ENCODE measurements at places on chromosomes 6 and 20.

DNA sequence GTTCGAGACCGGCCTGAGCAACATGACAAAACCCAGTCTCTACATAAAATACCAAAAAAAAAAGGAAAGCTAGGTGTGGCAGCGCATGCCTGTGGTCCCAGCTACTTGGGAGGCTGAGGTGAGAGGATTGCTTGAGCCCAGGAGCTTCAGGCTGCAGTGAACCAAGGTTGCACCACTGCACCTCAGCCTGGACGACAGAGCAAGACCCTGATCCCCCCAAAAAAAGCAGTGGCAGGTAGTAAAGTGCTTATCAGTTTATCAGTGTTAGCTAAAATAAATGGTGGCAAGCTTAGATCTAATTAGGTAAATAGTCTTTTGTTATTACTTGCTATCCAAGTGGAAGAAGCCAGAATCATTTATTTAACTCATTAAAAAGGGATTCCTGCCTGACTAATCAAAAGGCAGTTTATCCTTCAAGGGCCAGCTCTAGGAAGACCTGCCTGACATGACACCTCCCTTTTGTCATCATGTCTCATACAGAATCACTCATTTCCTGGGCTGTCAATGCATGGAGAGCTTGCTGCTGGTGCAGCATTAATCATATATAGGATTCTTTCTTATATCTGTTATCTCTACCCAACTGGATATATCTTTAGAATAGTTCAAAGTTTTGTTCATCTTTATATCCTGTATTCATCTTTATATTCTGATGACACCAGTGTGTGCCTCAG is 9.6 kb downstream of the DSTN start:
- peak; percentile 47 for DNase-seq

DNA sequence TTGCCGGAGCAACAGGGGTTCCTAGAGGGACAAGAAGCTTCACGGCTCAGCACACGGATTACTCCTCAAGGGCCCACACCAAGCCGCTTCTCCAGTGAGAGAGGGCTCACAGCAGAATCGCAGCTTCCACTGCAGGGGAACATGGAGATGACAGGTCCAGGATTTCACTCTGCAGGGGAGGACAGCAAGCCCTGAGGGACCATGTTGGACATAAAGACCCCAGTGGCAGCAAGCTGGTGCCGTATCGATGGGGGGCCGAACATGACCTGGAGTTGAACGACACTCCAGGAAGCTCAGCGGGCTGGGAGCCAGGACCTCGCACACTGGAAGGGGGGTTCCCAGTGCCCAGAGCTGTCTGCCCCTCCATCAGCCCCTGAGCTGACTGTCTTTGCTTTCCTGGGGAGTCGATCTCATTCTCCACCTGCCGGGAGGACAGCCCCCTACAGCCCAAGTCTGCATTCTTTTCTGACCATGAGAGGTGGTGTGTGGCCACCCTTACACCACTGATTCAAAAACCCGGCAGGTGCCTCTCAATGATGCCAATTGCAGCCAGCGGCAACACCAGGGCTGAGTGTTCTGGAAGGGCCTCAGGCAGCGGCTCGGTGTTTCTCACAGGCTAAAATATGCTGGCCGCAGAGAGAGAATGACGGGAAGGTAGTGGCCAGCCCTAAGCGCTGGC is 194.5 kb upstream of the CDH4 start:
- DNase-seq = no peak

GRCh38 chr6:111388681-111389080 is 94.3 kb downstream of the REV3L start:
- DNase-seq = no peak

DNA sequence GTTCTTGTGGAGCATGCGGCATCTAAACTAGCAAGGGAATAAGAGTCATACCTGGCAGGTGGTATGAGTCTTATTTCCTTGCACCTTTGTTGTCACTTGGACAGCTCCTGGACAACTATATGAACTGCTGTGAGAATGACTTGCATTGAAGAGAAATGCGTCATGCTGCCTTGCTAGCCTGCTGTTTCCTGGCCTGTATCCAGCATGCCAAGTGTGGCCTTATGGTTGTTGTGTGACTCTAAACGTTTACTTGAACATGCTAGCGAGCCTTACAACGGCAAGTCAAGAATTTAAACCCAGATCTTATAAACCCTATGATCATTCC is 90.4 kb downstream of the CEP162 start:
- no peak for DNase-seq

GRCh38 chr6:88455317-88455716 is 289.2 kb upstream of the CNR1 start:
- no peak for DNase-seq

GRCh38 chr6:21678990-21679389 is 85.4 kb downstream of the SOX4 start:
- DNase-seq = peak; percentile 3

DNA sequence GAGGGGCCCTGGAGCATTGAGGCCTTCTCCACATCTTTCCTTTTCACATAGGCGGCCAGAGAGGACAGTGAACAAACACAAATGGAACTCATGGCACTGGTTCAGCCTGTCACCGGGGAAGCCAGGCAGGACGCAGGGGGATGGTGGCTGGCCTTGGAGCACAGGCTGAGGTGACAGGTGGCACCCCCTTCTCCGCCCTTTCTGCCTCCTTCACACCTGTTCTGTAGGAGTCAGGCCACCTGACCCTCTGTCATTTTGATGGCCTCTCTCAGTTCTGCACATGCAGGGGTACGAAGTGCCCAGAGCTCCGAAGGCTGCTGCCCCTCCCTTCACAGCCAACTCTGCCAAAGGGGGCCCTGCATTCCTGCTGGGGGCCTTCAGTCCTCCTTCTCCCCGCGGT is 60.8 kb downstream of the CD40 start:
- DNase-seq = no peak

DNA sequence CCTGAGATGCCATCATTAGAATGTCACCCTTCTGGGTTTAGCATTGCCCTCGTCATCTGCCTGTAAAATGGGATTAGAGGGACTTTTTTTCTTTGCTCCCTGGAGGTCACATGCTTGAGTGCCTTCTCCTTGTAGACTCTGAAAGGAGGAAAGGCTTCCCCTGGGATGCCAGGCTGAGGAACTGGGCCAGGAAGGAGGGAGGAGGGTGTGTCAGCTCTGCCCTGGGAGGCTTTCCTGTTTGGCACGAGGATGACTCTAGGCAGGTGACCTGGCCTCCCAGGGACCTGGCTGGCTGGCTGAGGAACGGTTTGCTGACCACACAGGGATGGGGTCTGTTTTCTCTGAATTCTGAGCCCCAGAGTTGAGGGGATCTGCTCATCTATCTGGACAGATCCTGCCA is 137.9 kb upstream of the RNF24 start:
- DNase-seq = no peak

DNA sequence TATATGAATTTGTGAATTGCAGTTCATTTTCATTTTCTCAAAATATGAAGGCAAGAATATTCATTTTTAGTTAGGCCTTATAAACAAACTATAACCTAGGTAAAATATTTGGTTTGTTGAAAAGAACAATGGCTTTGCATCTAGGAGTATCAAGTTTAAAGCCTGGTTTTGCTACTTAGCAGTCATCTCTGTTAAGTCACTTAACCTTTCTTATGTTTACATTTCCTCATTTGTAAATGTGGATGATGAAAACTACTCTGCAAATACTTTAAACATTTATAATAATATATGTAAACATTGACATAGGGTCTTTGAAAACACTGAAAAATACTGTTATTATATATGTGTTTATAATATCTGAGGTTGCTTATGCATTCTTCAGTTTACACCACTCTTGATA is 135.5 kb downstream of the CENPW start:
- DNase-seq = no peak

- DNase-seq = peak; percentile 81
Measured at GRCh38 chr20:37990571-37991151, 42.6 kb downstream of the TTI1 start.

DNA sequence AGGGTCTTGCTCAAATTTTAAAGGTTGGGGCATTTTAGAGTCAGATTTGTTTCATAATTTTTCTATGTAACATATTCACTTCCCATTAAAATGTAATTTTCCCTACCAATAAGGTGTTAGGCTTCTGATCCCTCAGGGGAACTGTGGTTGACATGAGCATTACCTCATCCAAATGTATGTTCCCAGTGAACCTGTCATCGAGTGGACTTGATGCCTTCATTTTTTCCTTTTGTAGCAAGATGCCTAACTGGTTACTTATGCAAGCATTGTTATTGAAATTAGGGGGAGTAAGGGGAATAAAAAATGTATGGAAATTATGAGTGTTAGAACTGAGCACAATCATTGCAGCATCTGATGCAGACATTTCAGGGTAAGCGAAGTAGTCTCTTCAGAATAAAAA is 360.5 kb downstream of the BCKDHB start:
- no peak for DNase-seq

DNA sequence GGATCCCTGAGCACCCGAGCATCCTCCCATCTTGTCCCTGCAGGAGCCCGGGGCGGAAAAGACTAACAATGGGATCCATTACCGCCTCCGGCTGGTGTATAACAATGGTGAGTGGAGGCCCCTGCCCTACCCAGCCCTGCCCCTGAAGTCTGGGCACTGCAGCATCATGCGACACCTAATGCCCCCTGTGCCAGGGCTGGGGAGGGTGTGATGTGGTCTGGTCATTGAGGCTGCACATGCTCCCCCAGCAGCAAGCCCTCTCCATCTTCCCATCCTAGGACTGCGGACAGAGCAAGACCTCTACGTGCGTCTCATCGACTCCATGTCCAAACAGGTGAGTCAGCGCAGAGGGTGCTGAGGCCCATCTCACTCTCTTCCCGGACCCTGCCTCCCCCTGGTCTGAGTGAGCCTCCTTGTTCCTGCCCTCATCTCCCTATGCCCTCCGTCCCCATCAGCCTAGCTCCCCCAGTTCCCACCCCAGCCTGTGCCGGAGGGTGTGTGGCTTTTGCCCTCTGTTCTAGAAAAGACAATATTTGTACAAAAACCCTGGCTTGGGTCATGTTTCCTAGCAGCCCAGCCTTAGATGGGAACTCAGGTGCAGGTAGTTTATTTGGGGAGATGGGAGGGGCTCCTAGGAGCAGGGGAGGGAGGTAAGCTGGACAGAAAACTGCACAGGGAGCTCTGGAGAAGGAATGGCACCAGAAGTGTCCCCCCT is 13.5 kb downstream of the EBF4 start:
- no peak for DNase-seq

DNA sequence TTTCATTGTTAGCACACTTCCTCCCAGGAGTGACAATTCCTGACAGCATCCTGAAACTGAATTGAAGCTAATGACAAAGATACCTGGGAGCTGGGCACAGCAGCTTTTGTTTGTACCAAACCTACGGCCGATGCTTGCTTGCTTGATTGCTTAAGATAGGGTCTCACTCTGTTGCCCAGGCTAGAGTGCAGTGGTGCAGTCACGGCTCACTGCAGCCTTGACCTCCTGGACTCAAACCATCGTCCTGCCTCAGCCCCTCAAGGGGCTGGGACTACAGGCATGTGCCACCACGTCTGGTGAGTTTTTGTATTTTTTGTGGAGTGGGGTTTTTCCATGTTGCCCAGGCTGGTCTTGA is 84.7 kb upstream of the SCP2D1 start:
- DNase-seq = no peak

DNA sequence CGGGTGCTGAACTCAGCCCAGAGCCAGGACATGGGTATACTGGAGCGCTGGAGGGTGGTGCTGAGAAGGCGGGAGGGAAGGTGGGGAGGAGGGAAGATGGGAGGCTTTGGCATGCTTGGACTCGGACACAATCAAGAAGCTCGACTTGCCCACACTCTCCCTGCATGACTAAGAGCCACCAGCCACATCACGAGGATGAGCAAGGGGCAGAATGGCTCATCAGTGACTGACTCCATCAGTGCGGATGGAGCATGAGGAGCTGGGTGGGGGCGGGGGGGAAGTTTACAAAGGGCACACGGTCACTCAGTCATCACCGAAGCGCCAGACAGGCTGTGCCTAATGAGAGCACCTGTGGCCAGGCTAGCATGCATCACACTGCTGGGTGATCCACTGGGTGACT is 222.8 kb downstream of the KIF16B start:
- peak; percentile 61 for DNase-seq
